ENCODE measurements at places on chromosomes 4 and X.

- DNase-seq, result no peak
- peaks cover 2% of the 10 kb centered on the region for H3K36me3 ChIP-seq
- no peaks in the 10 kb centered on the region for H3K4me1 ChIP-seq
Measured at GRCh38 chr4:35802644-35803043, 441.7 kb downstream of the ARAP2 start.

GRCh38 chr4:65521666-65522065, 148.6 kb downstream of the EPHA5 start:
- no peaks in the 10 kb centered on the region for H3K27me3 ChIP-seq
- no peaks in the 10 kb centered on the region for H3K36me3 ChIP-seq
- H3K4me1 ChIP-seq, result no peaks in the 10 kb centered on the region
- no peak for DNase-seq
- H3K27ac ChIP-seq, result no peak overlapping the region
- no peak overlapping the region for H3K4me3 ChIP-seq

- no peaks in the 10 kb centered on the region for H3K4me1 ChIP-seq
- no peak overlapping the region for H3K27ac ChIP-seq
- H3K36me3 ChIP-seq, result no peaks in the 10 kb centered on the region
- H3K4me3 ChIP-seq, result no peak overlapping the region
- no peak for DNase-seq
Measured at GRCh38 chr4:82049294-82049693, 324.5 kb downstream of the HNRNPD start.

DNA sequence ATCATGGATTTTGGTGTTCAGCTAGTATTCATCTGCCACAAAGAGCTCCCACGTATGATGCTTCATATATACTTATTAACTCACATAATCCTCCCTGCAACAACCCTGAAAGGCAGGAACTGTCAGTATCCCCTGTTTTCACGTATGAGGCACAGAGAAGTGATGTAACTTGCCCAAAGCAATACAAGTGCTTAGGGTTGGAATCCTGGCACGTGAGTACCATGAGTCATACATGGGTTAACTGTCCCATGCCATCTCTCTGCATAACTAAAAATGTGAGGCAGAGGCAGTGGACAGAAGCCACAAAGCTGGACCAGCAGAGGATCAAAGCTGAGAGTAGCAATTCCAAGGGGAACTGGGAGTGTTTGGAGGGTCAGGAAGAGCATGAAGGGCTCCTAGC, 35.7 kb upstream of the EGFL6 start:
- H3K4me3 ChIP-seq, result no peak overlapping the region
- DNase-seq, result no peak
- peaks cover 9% of the 10 kb centered on the region for H3K27me3 ChIP-seq
- H3K4me1 ChIP-seq, result no peaks in the 10 kb centered on the region

GRCh38 chr4:168630445-168631187, 133.8 kb downstream of the PALLD start:
- H3K27me3 ChIP-seq, result peaks cover 78% of the 10 kb centered on the region
- H3K4me3 ChIP-seq, result no peak overlapping the region
- peaks cover 2% of the 10 kb centered on the region for H3K36me3 ChIP-seq
- no peaks in the 10 kb centered on the region for H3K4me1 ChIP-seq
- H3K27ac ChIP-seq, result no peak overlapping the region
- DNase-seq, result no peak

DNA sequence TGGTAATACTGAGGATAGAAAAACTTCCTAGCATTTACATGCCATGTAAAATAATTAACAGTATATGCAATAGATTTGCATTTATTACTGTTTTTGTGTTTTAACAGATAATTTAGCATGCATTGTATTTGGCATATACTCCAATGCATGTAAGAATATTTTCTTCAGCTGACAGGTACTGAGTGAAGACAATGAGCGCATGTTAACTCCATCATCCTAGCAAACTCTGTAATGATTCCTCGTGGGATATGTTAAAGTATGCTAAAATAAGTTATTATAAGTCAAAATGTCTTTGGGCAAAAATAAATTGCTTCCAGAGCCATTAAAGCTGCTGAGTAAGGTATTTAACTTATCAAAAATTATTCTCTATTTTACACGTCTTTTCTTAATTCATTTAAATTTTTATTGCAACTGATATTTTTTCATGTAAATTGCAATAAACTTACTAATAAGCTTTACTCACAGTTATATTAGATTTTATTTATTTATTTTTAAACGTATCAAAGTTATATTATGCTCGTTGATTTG, 616.4 kb upstream of the NDST4 start:
- no peak for DNase-seq
- H3K27ac ChIP-seq, result no peak overlapping the region
- no peaks in the 10 kb centered on the region for H3K36me3 ChIP-seq
- H3K4me3 ChIP-seq, result no peak overlapping the region

DNA sequence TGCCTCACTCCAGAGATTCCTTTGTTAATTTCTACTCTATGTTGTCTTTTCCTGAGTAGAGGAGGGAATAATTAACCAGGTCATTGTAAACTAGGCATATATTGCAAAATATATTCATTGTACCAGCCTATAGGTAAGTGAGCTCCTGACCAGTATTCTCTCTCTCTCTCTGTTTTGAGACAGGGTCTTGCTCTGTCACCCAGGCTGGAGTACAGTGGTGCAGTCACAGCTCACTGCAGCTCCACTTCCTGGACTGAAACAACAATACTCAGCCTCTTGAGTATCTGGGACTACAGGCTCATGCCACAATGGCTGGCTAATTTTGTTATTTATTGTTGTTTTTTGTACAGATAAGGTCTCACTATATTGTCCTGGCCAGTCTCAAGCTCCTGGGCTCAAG, 198.3 kb downstream of the ARAP2 start:
- no peaks in the 10 kb centered on the region for H3K4me1 ChIP-seq
- no peak overlapping the region for H3K27ac ChIP-seq
- no peak overlapping the region for H3K4me3 ChIP-seq
- DNase-seq, result no peak
- no peaks in the 10 kb centered on the region for H3K36me3 ChIP-seq
- no peaks in the 10 kb centered on the region for H3K27me3 ChIP-seq
